ENCODE measurements at places on chromosomes 6 and 20. TPM values are rescaled to one million over a fixed set of nuclear protein-coding genes. Genes with fewer than 3 reads are reported as not detected.
A peak's percentile ranks its signal among the peaks of the same experiment; 100 is the strongest.

Gene SPEF1
- total RNA-seq, result 0.20 TPM

Gene ADGRG6
- 73.8 TPM for total RNA-seq

GRCh38 chr6:106820412-106820852, 154.1 kb downstream of the CD24 start:
- no peak for DNase-seq

Gene PAX1
- 0.54 TPM for total RNA-seq

Gene LSM2
- total RNA-seq, result 64.3 TPM

DNA sequence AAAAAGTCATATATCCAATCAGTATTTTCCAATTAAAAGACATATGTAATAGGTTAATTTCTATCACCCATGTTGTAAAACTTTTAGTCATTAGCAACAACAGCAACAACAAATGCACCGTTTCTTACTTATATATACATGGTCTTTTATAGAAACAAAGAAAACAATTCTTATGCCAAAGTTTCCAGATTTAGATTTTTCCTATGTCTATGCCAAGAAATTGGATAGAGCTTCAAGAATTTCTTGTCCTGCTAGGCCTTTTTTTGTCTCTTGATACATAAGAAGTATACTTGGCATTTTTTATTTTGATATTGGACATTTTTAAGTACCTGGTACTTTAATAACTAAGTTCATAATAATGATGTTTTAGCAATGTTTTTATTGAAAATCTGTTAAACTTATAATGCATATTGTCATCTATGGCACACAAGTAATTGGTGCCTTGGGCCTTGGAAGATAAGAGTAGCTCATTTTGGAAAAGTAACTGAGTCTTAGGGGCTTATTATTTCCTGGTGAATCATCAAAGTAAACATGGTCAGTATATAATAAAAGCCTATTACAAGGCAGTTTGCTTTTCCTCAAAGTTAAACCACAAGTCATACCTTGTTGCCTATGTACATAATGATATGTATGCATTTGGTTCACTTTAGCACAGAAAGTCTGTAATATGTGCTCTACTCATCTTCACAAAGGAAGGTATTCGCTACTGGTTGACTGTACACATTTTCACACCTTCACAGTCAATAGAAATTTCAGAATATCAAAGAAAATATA, 10.1 kb upstream of the FRK start:
- DNase-seq, result no peak

- no peak for DNase-seq
Observed at GRCh38 chr6:105108631-105109262, 71.1 kb downstream of the POPDC3 start.

GRCh38 chr20:62970307-62971210, 18.1 kb downstream of the SLC17A9 start:
- DNase-seq, result no peak

DNA sequence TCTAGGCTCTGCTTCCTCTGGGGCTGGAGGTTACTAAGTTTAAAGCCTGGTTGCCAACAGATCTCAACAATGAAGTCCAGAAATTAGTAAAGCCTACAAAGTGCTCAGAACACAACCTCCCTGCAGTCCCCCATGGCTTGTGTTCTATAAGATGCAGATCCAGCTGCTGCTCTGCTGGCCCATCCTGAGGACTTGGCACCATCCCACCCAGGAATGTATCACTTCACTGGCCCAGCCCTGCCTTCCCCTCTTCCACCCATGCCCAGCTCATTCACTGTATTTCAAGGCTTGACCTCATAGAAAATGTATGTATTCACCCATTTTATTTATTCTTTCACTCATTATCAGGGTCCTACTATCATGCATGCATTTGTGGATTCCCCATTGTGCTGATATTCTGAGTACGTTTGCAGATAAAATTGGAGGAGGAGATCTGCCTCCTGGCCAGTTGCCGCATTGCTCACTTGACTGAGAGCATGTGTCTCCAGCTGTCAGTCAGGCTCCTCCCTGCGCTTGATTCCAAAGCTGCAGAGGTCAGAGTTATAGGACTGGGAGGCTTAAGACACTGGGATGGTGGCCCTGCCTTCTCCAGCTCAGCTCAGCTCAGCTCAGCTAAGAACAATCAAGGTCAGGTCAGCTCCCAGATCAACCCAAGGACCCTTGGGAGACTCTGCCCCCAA, 104.8 kb downstream of the MAFB start:
- no peak for DNase-seq

Gene STMND1
- not detected for total RNA-seq

DNA sequence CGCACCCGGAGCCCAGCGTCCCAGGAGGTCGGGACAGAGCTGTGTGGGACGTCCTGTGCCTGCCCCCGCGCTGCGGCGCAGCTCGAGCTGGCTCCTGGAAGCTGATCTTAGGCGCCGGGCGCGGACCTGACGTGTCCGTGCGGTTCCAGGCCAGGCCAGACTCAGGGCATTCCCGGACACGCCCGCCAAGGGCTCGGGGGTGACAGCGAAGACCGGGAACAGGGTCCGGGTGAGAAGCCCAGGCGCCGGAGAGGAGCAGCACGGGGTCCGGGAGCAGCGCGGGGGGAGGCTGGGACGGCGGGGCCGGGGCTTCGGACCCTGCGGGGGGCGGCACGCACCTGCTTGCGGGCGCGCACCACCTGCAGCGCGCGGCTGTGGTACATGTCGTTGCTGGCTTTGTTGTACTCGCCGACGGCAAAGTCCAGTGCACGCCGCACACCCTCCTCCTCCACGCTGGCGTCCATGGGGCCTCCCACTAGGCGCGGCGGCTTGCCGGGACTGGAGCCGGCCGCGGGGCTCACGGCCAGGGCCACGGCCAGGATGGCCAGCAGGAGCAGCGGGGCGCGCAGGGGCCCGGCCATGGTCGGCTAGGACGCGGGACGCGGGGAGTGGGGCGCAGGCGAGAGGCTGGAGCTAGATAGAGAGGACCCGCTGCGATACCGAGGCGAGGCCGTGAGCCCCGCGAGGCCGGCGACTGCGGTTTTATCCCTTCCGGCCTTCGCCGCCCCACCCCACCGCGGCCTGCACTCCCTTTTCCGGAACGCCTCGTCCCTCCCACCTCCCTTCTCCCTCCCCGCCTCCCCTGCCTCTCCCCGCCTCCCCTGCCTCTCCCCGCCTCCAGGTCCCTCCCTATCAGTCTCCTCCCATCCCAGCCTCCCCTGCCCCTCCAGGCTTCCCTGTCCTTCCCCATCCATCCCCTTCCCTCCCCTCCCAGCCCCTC, at the start of gene CST3:
CST3 (minus strand) TSS at position 674 of the 940 bp plus-strand sequence; CDS start at position 581, 93 bp downstream.
- peak; percentile 86 for DNase-seq

DNA sequence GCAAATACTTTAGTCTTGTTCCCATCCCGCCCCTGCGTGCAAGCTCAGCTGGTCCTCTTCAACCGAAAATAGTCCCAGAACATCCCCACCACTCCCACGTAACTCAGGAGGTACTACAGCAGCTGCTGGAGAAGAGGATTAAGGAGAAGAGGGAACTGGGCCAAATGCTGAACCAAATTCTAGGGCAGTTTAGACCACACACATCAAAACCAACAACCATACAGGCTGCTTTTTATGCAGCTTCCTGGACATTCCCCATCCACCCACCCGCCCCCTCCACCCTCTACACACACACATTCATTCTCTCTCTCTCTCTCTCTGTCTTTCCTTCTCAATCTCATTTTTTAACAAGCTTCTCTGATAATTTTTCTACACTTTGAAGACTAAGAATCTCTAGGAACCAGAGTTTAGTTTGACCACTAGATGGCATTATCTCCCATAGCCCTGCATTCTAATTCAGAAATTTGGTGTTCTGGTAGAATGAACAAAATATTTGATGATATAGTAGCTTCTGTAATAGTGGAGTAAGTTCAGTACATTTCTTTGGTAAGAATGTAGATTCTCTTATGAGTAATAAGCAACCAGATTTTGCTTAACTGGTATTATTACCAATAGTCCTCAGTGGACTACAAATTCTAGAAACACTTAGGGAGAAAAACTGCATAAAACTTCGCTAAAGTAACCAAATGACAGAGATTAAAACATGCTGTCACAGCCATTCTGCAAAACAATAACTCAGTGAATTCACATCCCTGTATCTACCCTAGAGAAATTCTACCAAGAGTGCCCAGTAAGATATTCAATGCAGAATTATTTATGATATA, 52.1 kb upstream of the BEND6 start:
- no peak for DNase-seq

GRCh38 chr6:130034378-130035146, 16.2 kb downstream of the L3MBTL3 start:
- no peak for DNase-seq
